ENCODE measurements at places on chromosomes 2 and 18.

DNA sequence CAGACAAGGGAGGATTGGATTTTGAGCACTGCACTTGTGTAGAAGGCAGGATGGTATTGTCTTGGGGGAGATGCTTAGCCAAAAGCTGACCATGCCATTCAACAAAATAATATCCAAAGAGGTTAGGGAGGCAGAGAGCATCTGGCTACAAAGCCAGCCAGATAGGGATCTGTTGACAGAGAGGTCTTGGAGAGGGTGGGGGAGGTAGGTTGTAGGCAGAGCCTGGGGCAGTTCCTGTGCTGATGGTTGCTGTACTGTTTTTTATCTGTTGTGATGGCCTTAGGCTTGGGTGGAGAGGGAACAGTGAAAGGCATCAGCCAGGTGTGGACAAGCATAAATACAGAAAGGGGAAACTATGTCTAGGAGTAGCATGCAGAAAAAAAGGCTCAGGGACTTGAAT is 100.9 kb downstream of the AQP4 start:
- no peak for DNase-seq

DNA sequence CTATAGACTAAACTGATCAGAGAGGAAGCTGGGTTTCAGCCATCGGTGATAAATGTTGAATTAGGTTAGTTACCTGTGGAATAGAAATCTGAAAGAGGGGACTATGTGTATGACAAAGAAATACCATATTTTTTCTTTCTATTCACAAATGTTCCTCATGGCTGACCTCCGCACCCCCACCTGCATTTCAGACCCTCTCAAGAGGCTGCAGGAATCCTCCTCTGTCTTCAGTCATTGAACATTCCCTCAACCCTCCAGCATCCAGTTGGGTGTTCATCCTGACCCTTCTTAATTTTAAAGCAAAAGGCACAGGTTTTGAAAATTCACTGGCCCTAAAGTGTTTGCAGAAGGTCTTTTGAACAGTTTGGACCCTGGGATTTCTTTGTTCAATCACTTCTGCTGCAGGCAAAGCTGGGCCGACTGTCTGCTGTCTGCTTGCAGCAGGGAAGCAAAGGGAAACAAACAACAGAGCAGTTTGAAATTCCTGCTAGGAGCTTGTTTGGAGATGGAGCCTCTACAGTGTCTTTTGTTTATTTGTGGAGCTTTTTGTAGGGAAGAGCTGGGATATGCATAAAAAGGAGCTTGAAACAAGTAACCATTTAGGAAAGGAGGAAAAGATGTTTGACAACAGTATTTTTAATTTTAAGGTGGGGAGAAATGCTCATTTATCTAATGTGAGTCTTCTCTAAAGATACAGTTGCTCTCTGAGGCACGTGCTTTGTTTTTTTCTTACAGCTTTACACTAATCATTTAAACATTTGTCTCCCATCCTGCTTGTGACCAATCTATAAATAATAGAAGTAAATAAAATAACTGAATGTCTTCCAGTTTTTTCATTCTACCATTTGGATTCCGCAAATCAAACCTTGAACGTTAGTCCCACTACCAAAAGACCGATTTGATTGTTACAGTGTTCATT is 213.3 kb upstream of the MMADHC start:
- no peak for DNase-seq

DNA sequence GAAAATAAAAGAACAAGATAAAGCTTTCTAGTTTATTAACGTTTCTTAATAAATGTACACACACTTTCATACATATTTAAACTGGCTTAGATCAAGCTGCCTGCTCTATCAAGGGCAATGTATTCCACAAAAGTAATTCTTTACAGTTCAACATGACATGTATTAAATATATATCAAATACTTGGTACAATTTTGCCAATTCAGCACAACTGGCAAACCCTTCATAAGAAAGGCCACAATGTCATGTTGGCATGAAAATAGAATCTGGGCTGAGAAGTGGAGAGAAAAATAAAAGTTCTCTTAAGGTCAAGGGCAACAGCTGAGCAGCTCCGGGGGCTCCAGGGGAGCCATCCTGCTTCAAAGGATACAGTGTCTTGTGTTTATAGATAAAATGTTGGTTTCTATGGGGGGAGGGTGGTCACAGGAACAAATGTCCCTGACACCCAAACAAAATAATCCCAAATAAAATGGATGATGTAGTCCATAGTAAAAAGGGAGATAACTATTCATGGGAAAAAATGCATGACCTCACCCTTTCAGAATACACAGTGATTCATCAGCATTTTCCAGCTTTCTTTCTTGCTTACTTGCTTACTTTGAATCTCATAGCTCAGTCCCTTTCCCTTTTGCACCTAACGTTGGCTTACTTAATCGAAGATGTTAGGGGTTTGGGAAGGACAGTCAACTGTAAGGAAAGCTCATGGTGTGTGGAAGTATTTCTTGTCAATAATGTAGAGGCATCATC is 494.9 kb downstream of the NYAP2 start:
- peak; percentile 49 for DNase-seq

- DNase-seq, result no peak
Observed at GRCh38 chr2:215805493-215805892, 207.9 kb downstream of the MREG start.

DNA sequence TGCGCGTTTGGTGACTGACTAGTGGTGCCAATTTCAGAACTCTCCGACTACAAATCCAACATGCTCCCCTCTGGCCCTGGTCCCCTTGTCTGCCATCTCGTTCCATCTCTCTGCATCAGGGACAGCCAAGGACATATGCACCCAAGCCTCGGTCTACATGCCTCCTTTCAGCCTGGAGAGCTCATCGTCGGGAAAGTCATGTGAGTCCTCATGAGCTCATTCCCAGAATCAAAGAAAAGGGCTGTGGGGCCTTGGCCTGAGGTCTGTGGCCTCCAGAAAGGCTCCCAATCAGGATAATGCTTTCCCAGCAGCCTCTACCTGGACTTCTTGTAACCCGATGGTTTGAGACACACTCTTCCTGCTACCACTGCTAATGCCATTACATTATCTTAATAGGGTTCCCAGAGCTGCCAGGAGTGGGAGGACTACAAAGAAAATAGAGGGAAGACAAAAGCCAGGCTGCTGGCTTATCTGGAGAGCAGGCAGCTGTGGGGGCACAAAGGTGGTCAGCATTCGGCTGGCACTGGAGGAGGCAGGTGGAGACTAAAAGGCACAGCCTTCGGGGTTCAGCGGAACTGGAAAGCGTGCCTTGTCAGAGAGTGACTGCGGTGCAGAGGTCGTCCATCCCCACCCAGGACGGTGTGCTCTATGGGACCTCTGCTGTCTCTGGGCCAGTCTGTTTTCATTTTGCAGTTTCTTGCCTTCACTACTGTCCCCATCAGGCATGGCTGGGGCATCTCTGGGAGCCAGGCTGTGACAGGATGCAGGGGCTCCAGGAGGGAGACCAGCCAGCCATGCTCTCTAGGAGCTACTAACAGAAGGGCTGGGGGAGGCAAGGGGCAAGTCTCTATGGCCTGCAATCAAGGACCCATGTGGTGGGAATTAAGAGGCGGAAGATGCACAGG is 104.4 kb upstream of the SMAD2 start:
- DNase-seq, result no peak

GRCh38 chr2:158291544-158292180 is 164.9 kb downstream of the CCDC148 start:
- no peak for DNase-seq

DNA sequence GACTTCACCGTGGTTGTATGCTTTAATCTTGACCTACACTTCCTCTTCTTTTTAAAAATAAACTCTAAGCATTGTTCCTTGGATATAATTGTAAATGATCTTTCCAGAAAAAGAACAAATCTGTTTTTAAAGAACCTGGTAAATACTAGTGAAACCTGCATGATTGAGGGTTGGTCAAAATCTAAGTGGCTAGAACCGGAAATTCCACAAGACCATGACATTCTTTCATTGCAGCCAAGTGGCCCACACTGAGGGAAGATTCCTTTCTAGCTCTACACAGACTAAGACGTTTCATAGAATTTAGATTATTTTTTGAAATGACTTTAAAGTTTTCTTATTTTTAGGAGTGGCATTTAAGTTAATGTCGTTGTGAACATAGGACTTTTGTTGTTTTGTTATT is 356.7 kb downstream of the NYAP2 start:
- DNase-seq, result no peak

DNA sequence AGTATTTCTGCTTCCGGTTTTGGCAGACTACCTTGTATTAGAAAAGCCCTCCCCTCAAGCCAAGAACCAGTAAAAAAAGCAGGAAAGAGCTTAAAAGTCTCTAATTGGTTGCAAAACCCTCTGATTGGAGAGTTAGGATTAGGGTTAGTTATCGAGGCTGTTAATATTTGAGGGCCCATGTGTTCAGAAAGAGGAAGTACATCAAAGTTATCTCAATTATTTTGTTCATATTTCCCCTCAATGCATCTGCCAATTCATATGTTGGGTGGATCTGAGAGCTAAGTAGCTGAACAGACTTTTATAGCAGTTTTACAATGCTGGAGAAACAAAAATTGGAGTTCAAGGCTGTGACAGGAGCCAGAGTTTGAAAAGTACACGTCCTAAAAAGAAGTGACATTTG is 43.1 kb upstream of the KLHL14 start:
- DNase-seq, result no peak

- no peak for DNase-seq
Observed at GRCh38 chr2:40190457-40190856, 261.4 kb downstream of the SLC8A1 start.

DNA sequence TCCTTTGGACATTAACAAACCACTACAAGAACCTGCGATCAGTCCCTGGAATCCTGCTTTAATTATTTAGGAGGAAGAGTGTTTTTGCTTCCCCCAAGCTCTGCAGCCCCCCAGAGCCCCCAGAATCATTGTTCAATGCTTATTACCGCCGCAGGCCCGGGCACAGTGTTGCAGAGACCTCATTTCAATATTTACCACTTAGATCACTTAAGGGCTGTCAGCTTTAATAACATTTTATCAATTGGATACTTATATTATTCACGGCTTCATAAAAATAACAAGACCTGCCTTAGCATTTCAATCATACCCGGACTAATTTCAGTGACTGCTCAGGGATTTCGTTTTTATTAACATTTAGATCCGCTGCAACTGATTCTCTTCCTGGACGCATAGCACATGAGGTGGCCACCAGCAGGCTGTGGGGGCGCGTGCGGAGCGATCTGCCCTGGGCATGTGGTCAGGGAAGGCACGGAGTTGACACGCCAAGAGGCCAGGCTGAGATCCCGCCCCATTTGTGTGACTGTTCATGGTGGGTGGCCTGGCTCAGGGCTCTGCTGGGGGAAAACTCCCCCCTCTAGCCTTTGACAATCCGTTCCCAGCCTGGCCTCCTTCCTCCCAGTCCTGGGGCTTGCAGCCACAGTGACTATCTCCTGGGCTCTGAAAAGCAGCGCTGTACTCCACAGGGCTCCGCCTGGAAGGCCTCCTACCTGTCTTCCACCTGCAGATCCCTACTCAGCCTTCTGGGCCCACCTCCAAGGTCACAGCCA is 267.6 kb downstream of the SRBD1 start:
- DNase-seq, result no peak

- DNase-seq, result no peak
Observed at GRCh38 chr2:180334514-180334913, 327.4 kb upstream of the CWC22 start.

DNA sequence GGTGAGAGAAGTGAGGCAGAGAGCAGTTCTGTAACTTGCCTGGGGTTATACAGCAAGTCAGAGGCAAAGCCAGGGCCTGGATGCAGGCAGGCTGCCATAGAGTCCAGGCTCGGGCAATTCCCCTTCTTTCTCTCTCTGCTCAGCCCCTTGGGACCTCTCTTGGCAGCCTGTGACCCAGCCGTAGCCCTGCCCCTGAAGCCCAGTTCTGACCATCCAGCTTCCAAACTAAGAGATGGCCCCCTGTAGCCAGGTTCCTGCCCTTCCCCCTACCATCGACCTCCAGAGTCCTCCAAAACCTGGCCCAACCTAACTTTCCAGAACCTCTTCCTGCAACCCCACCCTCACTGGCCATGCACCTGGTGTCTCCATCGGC is 201.2 kb downstream of the CTIF start:
- no peak for DNase-seq

- peak; percentile 26 for DNase-seq
Observed at GRCh38 chr2:233764264-233764663, 4.2 kb downstream of the UGT1A1 start.

GRCh38 chr18:79834834-79835233 is 37.1 kb downstream of the KCNG2 start:
- DNase-seq, result no peak

DNA sequence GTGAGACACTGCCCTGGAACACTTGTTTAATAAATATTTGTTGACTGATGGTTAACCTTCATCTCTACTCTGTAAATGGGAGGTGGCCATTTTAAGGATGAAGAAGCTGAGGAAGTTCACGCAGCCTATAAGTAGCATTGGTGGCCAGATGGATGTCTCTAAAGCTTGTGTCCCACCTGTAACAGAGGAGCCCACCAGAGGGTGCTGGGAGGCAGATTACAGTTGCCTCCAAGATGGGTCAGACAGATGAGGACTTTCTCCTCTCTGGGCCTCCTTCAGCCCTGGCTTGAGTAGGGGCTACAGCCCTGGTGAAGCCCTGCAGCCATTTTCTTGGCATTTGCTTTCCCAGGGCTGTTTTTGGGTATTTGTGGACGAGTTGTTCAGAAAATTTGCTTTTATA is 45.0 kb upstream of the MCFD2 start:
- no peak for DNase-seq

GRCh38 chr2:229900012-229900411 is 21.8 kb downstream of the TRIP12 start:
- DNase-seq, result no peak

GRCh38 chr2:151138507-151138906 is 123.2 kb downstream of the RBM43 start:
- no peak for DNase-seq

GRCh38 chr2:97734061-97735051 is 21.0 kb downstream of the ZAP70 start:
- no peak for DNase-seq

- DNase-seq, result no peak
Observed at GRCh38 chr2:17306706-17307105, 211.5 kb downstream of the RAD51AP2 start.

DNA sequence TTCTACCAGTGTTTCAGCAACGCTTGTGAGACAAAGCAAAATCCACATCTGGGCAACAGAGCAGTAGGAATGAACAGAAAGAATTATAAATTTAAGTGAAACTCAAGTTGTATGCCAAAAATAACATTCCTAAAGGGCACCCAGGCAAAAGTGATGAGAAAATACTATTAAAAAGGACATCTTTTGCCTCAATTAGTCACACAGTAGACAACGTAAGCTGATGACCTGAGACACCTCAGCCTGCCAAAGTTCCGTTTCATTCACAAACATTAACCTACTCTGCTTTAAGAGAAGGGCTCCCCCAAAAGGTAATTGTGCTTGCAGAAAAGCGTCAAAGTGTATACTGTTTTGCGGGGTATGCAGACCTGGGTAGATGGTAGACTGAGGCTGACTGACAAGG is 7.2 kb downstream of the HDLBP start:
- DNase-seq, result no peak

GRCh38 chr2:223618172-223619035 is 16.2 kb upstream of the SCG2 start:
- DNase-seq, result no peak

GRCh38 chr2:127658641-127659407 is 12.9 kb downstream of the GPR17 start:
- no peak for DNase-seq

GRCh38 chr2:52668724-52669123 is 1098.9 kb upstream of the CHAC2 start:
- DNase-seq, result no peak
